Thymus (tissue), 14 donors: ENCODE measurements at places on chromosomes 3 and 15. TPM values are rescaled to one million over a fixed set of nuclear protein-coding genes. Genes with fewer than 3 reads are reported as not detected.

DNA sequence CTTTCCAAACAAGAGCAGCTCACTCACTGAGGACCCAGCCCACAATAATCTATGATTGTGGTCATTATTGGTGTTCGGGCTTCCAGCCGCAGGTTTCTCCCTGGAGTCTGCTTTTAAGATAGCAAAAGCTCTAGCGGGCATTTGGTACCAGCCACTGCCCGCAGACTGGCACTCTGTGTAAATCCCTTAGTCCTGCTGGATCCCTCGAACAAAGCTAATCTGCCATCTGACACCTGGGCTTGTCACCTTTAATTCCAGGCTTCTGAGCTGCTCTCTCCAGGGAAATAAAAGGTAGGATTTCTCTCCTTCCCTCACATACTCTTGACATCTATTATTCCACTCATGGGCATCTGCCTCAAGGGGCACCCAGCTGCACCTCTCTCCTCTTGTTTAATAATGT is 158.7 kb downstream of the PDCD6IP start:
- H3K27ac ChIP-seq = no peak overlapping the region
- no peak for DNase-seq
- no peaks in the 10 kb centered on the region for H3K4me1 ChIP-seq
- no peaks in the 10 kb centered on the region for H3K36me3 ChIP-seq

- no peak for DNase-seq
- H3K27ac ChIP-seq = no peak overlapping the region
- H3K36me3 ChIP-seq = peaks cover 45% of the 10 kb centered on the region
- H3K4me3 ChIP-seq = no peak overlapping the region
- no peaks in the 10 kb centered on the region for H3K27me3 ChIP-seq
Observed at GRCh38 chr15:90643301-90643632, 73.9 kb upstream of the BLM start.

- DNase-seq = no peak
- no peaks in the 10 kb centered on the region for H3K4me1 ChIP-seq
- no peaks in the 10 kb centered on the region for H3K36me3 ChIP-seq
Observed at GRCh38 chr3:126711121-126711760, 7.2 kb downstream of the CHCHD6 start.

- no peak for DNase-seq
- H3K27ac ChIP-seq = no peak overlapping the region
- no peaks in the 10 kb centered on the region for H3K27me3 ChIP-seq
- H3K4me1 ChIP-seq = no peaks in the 10 kb centered on the region
Observed at GRCh38 chr15:79769069-79769481, 127.7 kb downstream of the MTHFS start.

- H3K27me3 ChIP-seq = no peaks in the 10 kb centered on the region
- H3K4me1 ChIP-seq = no peaks in the 10 kb centered on the region
- no peak for DNase-seq
- H3K27ac ChIP-seq = no peak overlapping the region
Observed at GRCh38 chr3:124569761-124570160, 160.5 kb upstream of the UMPS start.

DNA sequence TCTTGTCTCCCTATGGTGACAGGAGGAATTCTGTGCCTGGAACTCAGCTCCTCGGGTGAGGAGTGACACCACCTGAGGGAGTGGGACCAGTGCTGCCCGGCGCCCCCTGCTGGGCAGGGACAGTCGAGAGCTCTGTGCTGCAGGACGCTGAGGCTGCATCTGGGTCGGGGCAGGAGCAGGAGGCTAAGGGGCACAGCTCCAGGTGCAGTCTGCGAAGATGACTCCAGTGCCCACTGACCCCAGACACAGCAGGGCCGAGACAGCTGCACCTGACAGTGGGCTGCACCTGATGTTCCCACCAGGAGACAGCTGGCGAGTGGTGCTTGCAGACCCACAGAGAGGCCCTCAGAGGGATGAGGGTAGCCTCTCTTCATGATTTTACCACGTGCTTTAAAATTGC is 152.9 kb downstream of the ATP10A start:
- DNase-seq = peak; percentile 40
- no peaks in the 10 kb centered on the region for H3K36me3 ChIP-seq
- H3K27me3 ChIP-seq = no peaks in the 10 kb centered on the region
- H3K27ac ChIP-seq = no peak overlapping the region
- no peak overlapping the region for H3K4me3 ChIP-seq

- H3K4me3 ChIP-seq = no peak within 1 kb of the TSS
- peak; percentile 32 for DNase-seq
- no peaks in the 10 kb centered on the region for H3K36me3 ChIP-seq
- no peaks in the 10 kb centered on the region for H3K27me3 ChIP-seq
Observed at GRCh38 chr3:114178770-114179368, at the start of gene DRD3. Gene DRD3, minus strand, starts transcription at chr3:114179052. Its CDS starts 7,060 bp downstream, at chr3:114171992.

CEMIP gene
- total RNA-seq = 0.28 TPM

KLHDC8B gene
- 9.4 TPM for total RNA-seq

NSUN3 gene
- 11.1 TPM for total RNA-seq

C3orf62 gene
- total RNA-seq = 2.3 TPM

ITIH1 gene
- 0.52 TPM for total RNA-seq
